ENCODE measurements at places on chromosomes 2 and 18.

GRCh38 chr2:108587621-108588020, 53.4 kb downstream of the LIMS1 start:
- no peak for DNase-seq

GRCh38 chr18:31581498-31582197, 10.0 kb upstream of the TTR start:
- no peak for DNase-seq

GRCh38 chr2:24454294-24454693, 36.8 kb upstream of the NCOA1 start:
- no peak for DNase-seq

GRCh38 chr2:109330056-109330455, 201.1 kb downstream of the SH3RF3 start:
- DNase-seq, result no peak

GRCh38 chr2:74707837-74708236, 53.8 kb downstream of the SEMA4F start:
- DNase-seq, result no peak

DNA sequence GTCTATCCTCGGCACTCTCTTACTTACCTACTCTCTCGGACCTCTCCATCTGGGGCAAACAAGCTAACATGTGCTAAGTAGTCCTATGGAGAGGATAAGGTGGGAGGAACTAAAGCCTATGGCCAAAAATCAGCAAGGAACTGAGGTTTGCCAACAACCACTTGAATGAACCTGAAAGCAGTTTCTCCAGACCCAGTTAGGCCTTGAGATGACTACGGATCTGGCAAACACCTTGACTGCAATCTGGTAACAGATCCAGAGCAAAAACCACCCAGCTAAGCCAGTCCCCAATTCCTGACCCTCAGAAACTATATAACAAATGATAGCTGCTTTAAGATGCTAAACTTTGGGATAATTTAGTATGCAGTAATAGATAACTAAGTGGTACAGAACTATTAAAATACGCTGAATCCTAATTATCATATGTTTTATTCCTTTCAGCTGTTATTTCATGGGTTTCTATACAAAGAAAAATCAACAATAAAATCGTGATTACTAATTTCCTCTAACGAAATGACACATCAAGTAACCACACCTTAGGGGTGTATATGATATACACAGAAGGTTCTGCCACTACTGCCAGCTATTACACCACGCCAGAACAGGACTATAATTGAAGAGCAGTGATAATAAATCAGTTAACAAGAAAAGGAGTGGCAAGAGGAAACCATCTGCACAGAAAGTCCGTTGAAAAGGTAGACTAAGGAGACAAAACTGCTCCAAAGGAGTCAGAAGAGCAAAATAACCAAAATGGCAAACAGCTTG, 3.2 kb downstream of the FARSB start:
- DNase-seq, result no peak

DNA sequence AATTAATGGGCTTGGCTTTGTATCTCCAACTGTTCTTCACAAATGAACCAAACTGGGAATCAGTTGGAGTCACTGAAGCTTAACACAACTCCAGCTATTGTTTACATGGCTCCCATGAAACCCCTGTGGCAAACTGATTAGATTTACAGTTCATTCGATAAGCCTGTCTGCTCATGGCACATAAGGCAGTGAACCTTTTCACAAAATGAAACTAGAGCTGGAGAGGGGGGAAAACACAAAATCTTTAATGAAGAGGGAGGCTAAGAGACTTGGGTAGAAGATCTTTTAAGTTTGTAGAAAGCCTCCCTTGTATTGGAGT, 11.6 kb upstream of the ITGA6 start:
- no peak for DNase-seq
